ENCODE measurements at places on chromosomes 2 and 18.

DNA sequence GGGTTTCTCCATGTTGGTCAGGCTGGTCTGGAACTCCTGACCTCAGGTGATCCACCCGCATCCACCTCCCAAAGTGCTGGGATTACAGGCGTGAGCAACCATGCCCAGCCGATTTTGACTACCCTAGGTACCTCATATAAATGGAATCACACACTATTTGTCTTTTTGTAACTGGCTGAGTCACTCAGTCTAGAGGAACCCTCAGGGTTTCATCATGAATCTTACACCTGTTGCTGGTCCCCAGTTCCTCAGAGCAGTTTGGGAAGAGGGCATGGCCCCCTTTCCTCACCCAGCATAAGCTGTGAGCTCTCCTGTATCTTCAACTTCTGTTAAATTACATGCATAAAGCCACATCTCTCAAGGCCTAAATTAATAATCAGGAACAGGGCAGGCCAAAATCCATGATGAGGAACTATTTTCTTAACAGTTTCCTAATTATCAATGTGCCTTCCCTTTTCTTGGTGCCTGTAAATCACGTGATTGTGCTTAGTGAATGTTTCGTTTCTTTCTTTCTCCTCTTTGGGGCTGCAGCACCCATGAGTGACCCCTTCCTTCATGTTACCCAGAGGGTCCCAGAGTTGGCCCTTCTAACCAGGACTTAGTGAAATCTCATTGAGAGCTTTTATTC, 20.9 kb downstream of the DYSF start:
- DNase-seq, result no peak

DNA sequence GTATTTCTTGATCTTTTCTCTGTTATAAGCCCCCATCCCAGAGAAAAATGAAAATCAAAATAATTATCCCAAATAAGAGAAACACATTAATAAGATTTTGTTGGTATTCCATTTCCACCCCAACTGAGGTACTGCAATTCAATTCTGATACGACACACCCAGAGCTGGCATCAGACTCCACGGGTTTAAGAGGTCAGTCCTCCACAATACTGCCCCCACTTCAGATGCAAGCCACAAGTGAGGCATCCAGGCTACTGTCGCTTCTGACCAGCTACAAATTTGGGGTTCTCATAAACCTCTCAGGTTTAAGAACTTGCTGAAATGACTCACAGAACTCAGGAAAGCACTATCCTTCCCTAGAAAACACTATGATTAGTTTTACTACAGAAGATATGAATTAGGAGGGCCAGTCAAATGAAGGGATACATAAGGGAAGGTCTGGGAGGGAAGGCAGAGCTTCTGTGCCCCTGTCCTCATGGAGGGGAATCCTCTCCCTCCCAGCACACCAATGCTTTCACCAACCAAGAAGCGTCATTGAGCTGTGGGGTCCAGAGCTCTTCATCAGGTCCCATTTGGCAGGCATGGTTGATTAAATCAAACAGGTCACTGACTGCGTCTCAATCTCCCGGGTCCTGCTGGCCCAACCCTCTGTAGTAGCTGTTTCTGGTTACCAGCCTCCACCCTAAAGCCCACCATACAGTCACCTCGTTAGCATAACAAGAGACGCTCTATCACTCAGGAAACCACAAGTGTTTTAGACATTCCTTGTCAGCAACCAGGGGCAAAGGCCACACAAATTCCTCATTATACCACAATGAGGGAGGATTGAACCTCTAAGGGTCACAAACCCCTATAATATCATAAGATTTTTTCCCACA, 46.2 kb downstream of the IWS1 start:
- no peak for DNase-seq

DNA sequence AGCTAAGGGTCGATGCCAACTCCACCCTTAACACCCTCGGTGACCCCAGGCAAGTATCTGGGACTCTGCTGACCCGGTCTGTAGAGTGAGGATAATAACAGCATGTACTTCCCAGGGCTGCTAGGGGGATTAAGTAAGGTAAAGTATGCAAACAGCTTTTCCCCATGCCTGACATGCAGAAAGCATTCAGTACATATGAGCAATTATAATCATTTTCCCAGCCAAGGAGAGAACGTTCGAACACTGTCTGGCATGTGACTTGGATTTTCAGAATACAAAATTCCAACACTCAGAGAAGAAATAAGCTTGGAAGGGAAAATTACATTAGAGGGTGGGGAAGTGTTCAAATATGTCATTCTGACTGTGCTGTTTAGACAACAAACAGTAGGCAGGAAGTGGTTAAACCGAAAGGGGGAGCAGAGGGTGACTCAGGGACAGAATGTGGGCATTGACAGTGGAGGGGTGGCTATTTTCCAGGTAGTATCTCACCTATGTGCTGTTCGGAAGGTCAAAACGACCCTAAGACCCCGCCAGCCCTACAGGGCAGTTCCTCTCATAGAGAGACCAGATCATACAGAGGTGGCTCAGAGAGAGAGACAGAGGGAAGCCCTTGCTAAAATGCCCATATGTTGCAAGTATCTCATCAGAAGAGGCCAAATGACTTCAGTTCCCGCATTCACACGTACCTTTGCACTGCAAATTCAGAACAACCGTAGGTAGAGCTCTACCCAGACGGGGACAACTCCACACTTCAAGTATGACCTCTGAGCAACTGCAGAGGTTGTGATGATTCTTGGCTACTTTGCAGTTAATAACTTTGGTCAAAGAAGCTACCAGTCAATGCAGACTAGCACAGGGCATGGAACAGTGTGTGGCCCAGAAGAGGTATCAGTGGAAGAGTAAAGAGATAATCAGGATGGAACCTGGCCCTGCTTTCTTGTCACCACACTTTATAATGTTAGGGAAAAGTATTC, 14.8 kb downstream of the ASPRV1 start:
- peak; percentile 21 for DNase-seq

DNA sequence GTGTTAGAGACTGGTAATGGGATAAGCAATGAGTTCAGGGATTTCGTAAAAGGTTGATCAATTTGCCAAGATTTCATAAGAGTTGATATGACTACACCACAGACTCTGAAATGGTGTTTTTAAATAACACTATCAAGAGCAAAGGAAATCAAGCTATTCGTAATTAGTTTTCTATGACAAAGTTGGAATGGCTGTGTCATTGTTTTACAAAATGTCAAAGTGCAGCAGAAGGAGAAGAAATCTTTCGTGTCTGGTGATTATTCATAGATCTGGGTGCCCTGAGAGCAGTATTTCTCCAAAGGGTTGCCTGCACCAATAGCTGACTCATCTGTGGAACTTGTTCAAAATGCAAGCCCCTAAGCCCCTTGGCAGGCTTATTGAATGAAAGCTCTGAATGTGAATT, 70.1 kb downstream of the NABP1 start:
- DNase-seq, result no peak

DNA sequence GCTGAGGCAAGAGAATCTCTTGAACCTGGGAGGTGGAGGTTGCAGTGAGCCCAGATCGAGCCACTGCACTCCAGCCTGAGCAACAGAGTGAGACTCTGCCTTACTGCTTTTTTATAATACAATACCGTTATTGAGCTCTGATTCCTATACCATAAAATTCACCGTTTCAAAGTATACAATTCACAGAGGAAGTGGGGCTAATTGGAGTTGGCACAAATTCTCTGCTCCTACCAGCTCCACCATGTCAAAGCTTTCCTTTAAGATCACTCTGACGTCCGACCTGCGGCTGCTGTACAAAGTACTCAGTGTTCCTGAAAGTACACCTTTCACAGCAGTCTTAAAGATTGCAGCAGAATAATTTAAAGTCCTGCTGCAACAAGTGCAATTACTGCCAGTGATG, 29.6 kb upstream of the CYBRD1 start:
- DNase-seq, result no peak

- DNase-seq, result peak; percentile 81
Observed at GRCh38 chr2:164538240-164538866, 82.9 kb downstream of the GRB14 start.

- DNase-seq, result peak; percentile 61
Observed at GRCh38 chr18:8705238-8705960, at the start of gene MTCL1. Gene MTCL1 (plus strand): TSS chr18:8705556. CDS start chr18:8705661, 105 bp downstream.

GRCh38 chr2:186889101-186889879, 40.3 kb upstream of the ZSWIM2 start:
- DNase-seq, result no peak

DNA sequence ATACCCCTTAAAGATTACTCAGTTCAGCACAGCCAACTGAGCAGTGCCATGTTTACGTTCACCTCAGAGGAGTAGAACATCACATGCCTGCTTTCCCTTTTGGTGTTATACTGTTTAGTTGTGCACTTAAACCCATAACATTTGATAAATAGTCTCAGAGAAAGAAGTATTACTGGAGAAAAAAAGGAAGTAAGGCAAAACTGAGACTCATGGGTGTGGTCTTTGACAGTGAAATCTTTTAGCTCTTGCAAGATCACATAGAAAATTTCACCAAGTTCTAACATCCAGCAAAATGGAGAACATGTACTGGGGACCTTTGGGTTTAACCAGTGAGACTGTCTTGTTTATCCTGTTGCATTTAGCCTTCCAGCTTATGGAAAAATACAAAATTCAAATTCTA, 5.6 kb downstream of the TANK start:
- DNase-seq, result no peak

DNA sequence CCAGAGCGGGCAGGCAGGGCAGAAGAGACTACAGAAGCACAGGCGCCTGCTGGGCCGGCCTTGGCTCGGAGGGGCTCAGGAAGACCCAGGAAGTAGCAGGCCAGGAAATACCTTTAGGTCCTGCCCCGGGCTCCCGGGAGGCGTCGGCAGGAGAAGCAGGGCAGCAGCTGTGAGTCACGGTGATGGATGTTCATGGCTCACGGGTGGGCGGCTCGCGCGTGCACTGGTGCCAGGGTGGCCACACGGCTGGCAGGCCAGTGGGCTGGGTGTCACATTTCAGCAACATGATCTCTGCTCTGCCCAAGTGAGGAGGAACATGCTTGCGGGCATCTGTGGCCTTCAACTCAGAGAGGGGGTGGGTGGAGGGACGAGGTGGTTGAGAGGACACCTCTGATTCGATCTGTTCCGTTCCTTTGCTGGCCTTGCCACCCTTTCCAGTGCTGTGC, 139.3 kb downstream of the KLHL29 start:
- DNase-seq, result no peak

GRCh38 chr18:54147439-54147838, 77.0 kb downstream of the MBD2 start:
- peak; percentile 86 for DNase-seq

- no peak for DNase-seq
Observed at GRCh38 chr2:9627310-9627709, 3.5 kb downstream of the YWHAQ start.

- no peak for DNase-seq
Observed at GRCh38 chr2:8388781-8389180, 293.1 kb upstream of the ID2 start.

GRCh38 chr2:120477831-120478481, 132.0 kb downstream of the INHBB start:
- DNase-seq, result no peak

GRCh38 chr2:54613794-54614257, 109.6 kb upstream of the EML6 start:
- DNase-seq, result no peak

DNA sequence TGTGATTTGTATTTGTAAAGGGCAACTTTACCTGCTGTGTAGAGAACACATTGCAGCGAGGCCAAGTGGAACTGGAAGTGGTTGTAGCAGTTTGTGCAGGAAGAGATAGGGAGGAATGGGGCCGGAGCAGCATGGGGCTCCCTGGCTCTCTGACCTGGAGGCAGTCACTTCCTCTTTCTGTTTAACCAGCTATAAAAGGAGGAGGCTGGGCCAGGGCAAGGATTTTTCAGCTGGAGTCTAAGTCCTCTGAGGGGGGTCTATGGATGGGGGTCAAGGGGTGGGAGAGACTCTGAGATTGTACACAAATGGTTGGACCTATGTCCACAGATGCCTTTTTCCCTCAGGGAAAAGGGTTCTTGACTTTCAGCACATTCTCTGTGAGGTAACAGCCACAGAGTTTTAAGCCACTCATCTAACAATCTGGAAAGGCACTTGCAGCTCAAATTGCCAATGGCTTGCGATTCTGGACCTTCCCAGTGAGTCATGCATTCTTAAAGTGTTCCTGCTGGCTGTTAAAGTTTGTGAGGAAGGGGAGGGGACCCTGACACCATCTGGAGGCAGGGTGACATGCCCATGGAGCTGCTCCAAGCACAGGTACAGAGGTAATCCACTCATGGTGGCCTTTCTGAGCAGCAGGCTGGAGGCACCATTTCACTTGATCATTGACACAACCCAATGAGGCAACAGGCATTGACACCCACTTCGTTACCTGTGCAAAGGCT, 347.0 kb downstream of the CYRIA start:
- peak; percentile 4 for DNase-seq

DNA sequence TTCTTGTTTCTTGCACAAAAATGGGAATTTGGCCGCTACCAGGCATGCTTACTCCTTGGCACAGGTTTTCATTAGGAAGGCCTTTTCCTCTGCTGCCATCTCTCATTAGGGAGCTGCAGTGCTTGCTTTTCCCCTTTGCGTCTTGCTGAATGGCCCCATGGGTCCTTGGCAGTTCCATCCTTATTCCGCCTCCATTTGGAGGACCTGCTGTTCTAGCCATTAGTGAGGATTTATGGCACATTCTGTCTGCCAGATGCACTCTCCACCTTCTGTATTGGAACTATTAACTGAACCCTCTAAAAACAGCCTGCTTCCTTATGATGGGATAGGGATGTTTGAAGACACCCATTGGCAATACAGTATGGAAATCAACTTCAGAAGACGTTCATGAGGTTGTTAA, 103.5 kb upstream of the NOSTRIN start:
- DNase-seq, result peak; percentile 39

DNA sequence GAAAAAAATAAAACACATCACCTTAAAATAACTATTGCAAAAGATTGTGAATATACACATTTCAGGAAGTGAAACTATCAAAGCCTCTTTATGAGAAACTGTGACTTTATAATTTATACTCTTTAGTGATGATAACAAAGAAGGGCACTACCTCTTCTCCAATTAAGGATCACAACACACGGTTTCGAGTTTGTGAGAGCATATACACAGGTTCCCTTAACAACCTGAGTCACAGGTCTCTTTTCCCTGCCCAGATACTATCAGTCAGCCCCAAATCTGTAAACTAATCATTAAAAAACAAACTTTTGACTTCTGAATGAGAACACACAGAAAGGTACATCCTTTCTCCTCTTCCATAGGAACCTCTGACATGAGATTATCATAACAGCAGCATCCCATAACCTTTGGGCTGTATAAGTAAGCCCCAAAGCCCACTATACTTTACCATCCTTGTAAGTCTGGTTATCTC, 44.9 kb downstream of the PTPN2 start:
- no peak for DNase-seq

GRCh38 chr18:10408131-10408530, 46.3 kb upstream of the APCDD1 start:
- no peak for DNase-seq

GRCh38 chr2:3630631-3631030, 27.4 kb upstream of the ALLC start:
- DNase-seq, result no peak

DNA sequence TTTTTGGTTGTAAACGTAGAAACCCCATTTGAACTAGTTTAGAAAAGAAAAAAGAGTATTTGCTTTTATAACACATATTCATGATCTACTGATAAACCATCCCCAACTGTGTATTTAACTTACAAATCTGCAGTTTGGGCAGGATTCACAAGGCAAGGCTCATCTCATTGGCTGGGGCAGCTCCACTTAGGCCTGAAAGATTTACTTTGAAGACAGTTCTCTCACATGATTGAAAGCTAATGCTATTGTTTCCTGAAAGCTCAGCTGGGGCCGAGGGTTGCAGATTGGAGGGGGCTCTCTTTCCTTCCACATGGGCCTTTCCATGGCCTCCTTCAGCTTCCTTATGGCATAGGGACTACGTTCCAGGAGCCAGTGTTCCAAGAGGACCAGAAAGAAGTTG, 47.4 kb downstream of the ARHGAP15 start:
- no peak for DNase-seq

- DNase-seq, result no peak
Observed at GRCh38 chr2:216774620-216775019, 79.3 kb upstream of the IGFBP5 start.
